Ovary (tissue), 10 donors: ENCODE measurements at places on chromosomes 6 and 20. TPM values are rescaled to one million over a fixed set of nuclear protein-coding genes. Genes with fewer than 3 reads are reported as not detected.

The GABRR1 gene
- not detected for total RNA-seq

The TGM3 gene
- total RNA-seq, result not detected

The ZNF334 gene
- total RNA-seq, result 15.1 TPM

The SNX3 gene
- total RNA-seq, result 180 TPM

The MARCKS gene
- 106 TPM for total RNA-seq

- H3K4me1 ChIP-seq, result no peaks in the 10 kb centered on the region
- DNase-seq, result no peak
- no peak overlapping the region for H3K4me3 ChIP-seq
- H3K36me3 ChIP-seq, result no peaks in the 10 kb centered on the region
Measured at GRCh38 chr6:4420160-4420865, 284.9 kb upstream of the ECI2 start.

DNA sequence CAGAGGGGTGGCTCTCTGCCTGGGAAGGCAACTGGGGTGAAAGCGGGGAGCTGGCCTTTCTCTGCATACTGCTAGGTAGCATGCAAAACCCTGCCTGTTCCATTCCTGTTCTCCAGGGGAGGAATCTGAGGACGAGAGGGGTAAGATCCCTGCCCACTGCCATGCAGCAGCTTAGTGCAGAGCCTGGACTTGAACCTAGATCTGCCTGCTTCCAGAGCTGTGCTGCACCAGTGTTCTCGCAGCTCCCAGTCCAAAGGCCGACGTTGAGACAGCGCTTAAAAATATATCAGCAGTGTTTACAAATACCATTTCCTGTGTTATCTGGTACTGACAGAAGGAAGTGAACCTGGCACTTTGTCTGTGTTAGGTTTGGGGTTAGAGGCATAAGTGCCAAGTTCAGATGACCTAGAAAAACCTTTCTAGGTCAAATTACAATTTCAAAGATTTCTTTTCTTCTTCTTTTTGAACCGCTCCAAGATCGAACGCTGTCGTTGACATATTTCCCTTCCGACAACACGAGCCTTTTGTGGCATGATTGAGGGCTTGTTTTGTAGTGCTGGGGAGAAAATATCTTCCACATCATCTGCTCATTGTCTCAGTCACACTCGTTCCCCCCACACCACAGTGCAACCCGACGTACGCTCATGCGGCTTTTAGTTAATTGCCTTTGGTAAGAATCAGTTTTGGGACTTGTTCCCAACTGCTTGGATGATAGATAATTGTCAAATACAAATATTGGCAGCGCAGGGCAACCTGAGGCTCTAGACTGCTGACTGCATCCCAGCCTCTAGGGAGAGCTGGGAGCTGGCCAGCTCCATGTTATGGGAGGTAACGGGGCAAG, 44.6 kb downstream of the TOX2 start:
- peaks cover 14% of the 10 kb centered on the region for H3K4me1 ChIP-seq
- H3K27me3 ChIP-seq, result no peaks in the 10 kb centered on the region
- no peak overlapping the region for H3K27ac ChIP-seq

DNA sequence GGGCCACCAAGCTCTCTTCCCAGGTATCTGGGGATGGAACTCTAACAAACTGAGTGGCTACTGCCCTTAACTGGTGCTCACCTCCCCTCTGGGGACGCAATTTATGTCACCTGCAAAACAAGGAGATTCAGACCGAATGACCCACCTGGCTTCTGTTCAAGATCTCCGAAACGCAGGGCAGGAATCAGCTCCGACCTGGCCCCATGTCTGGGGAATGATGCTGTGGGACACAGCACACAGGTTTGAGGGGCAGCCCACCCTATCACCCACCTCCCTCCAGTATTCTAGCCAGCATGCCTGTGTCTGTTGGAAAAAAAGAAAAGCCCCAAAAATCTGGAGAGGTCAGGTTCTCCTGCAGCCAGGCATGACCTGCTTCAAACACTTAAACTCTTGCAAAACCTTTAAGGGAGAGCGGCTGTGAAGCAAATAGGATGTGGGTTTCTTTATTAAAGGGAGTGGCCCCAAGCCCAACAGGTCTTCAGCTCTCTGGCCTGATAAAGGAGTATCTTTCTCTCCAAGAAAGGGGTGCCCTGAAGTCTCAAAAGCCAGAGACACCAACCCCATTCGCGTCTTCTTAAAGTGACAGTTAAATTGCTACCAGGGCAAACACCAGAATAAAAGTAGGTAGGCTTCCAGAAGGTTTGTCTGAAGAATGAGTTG, 6.4 kb downstream of the PREX1 start:
- no peak overlapping the region for H3K27ac ChIP-seq
- peaks cover 3% of the 10 kb centered on the region for H3K4me1 ChIP-seq
- H3K36me3 ChIP-seq, result no peaks in the 10 kb centered on the region
- no peak overlapping the region for H3K4me3 ChIP-seq

DNA sequence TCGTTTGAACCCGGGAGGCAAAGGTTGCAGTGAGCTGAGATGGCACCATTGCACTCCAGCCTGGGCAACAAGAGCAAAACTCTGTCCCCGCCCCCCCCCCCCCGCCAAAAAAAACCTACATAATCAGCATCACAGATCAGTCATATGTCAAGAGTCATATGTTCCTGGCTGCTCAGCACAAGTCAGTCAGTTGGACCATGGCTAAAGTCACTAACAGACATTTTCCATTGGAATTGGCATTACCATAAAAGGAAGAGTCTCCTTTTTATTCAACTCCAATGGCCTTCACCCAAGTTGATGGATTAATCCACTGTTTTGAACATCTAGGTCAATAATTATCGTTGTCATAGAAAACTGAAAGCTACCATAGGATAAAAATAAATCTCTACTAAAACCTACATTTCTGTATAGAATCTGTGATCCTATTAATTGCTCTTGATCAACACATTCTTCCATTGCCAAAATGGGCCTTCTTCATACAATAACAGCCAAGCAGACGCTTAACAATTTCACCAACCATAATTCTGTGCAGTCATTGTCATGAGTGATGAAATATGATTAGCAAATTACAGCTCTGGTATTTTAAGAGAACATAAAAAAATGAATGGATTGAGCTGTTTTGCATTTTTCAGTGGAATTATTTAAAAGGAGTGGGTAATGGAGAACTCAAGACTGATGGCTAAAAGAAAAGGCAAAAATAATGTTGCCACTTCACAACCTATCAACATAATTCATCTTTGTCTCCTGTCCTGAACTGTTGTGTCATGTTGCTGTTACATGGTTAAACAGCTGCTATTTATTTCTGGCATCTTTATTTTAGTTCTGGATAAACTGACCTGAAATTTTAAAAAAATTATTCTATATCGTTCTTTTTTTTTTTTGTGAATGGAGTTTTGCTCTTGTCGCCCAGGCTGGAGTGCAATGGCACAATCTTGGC, 555.5 kb upstream of the JARID2 start:
- no peak for DNase-seq
- no peaks in the 10 kb centered on the region for H3K4me1 ChIP-seq
- H3K36me3 ChIP-seq, result no peaks in the 10 kb centered on the region

DNA sequence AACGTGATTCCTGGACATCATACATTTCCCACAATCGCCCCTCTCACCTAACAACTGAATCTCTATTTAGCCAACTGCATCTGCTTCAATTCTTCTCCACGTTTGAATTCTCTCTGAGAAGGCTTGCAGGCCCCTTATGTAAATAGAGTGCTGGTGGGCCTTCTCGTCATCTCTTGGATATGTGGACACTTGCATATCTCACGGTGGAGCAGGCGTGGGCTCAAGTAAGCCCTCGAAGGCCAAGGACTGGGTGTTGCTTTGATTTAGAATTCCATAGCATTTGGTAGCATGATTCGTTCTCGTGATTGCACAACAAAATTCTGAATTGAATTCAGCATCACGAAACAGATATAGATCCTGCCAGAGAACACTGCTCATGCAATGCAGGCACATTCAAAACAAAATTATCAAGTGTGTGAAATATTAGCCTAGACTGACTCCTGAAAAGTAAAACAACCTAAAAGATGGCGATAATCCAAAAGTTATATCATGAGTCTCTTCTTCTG, 613.6 kb downstream of the TFAP2A start:
- H3K36me3 ChIP-seq, result no peaks in the 10 kb centered on the region
- no peak for DNase-seq
- no peak overlapping the region for H3K4me3 ChIP-seq

GRCh38 chr6:66687611-66688140, 980.6 kb upstream of the EYS start:
- no peaks in the 10 kb centered on the region for H3K36me3 ChIP-seq
- H3K4me3 ChIP-seq, result no peak overlapping the region
- H3K27me3 ChIP-seq, result no peaks in the 10 kb centered on the region

DNA sequence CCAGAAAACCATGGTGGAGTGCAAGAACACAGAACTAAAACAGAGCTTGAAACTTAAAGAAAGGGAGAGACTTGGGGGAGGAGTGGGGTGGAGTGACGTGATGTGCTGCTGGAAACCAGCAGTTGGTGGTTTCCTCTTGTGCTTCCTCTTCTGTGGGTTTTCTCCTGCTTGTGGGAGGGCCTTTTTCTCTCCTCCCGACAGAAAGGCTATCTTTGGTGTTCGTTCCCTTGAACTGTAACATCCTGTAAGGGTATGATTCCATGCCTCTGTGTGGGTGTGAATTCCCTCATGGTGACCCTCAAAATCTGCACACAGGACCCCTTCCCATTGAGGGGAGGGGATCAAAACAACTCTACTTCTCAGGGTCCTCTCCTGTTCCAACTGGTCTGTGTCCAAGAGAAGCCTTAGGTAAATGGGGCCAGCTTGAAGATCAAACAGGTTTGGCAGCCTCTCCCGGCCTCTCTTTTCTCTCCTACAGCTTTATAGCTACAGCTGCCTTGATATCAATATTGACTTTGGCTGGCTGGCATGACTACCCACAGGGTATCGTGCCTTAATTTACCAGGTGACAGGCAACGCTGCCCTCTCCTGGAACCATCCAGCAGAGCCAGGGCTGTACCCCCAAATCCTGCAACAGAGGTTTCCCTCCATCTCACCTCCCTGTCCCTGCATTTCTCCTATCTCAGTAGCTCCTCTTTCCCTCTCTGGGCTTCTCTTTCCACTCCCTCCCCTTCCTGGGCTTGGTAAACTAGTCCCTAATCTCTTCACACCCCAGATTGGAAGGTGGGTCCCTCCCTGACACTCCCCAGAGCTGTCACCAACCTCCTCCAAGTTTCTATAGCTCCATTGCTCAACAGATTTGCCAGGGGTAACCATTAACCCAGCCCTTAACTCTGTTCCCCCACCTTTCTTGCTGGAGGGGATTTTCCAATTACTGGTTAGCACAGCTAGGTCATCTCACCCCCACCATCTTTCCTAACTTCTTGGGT, 1.5 kb upstream of the MSH5 start:
- no peak overlapping the region for H3K27ac ChIP-seq
- H3K4me1 ChIP-seq, result peaks cover 12% of the 10 kb centered on the region
- H3K4me3 ChIP-seq, result no peak overlapping the region
- no peaks in the 10 kb centered on the region for H3K27me3 ChIP-seq
- H3K36me3 ChIP-seq, result no peaks in the 10 kb centered on the region

GRCh38 chr6:169341706-169342105, 88.1 kb upstream of the THBS2 start:
- H3K27ac ChIP-seq, result no peak overlapping the region
- no peak overlapping the region for H3K4me3 ChIP-seq
- DNase-seq, result no peak
- H3K27me3 ChIP-seq, result no peaks in the 10 kb centered on the region
- H3K36me3 ChIP-seq, result no peaks in the 10 kb centered on the region

DNA sequence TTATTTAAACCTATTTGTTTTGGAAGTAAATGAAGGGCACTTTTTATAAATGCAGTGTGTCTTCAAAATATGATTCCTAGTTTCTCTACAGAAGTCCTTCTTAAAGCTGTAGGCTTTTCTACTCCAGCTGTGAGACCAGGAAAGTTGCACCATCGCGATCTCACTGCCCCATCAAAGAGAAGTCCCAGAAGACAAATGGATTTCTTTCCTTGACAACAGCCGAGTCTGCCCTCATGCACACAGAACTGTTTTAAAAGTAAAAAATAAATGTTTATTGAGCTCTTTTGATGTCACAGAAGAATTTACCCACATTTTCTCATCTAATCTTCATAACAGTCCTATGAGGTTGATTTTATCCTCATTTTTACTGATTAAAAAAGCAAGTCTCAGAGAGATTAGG, 324.4 kb upstream of the NT5E start:
- H3K36me3 ChIP-seq, result no peaks in the 10 kb centered on the region
- DNase-seq, result no peak
- H3K27me3 ChIP-seq, result no peaks in the 10 kb centered on the region
- H3K4me3 ChIP-seq, result no peak overlapping the region

DNA sequence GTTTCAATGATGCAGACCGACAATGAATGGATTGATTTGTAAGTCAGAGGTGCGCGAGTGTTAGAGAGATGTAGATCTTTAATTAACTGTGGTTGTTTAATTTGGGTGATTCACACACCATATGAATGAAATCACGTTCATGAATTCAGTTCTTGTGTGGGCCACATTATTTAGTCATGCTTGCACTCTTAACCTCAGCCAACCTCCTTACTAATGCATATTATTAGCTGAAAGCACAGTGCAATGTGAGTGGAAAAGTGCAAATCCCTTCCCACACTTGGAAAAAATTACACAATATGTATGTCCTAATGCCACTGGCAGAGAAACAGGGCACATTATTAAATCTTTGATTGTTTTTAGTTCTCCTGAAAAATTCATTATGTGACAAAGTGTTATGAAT, 512.5 kb downstream of the BCKDHB start:
- no peaks in the 10 kb centered on the region for H3K27me3 ChIP-seq
- H3K4me1 ChIP-seq, result no peaks in the 10 kb centered on the region
- DNase-seq, result no peak
- no peak overlapping the region for H3K4me3 ChIP-seq
- H3K36me3 ChIP-seq, result no peaks in the 10 kb centered on the region

GRCh38 chr20:7305976-7306375, 538.5 kb downstream of the BMP2 start:
- no peak overlapping the region for H3K27ac ChIP-seq
- no peaks in the 10 kb centered on the region for H3K4me1 ChIP-seq
- no peak overlapping the region for H3K4me3 ChIP-seq
- H3K27me3 ChIP-seq, result no peaks in the 10 kb centered on the region

GRCh38 chr6:903761-904160, 210.8 kb upstream of the EXOC2 start:
- peaks cover 2% of the 10 kb centered on the region for H3K4me1 ChIP-seq
- no peaks in the 10 kb centered on the region for H3K27me3 ChIP-seq
- H3K4me3 ChIP-seq, result no peak overlapping the region
- H3K27ac ChIP-seq, result no peak overlapping the region
- no peaks in the 10 kb centered on the region for H3K36me3 ChIP-seq

DNA sequence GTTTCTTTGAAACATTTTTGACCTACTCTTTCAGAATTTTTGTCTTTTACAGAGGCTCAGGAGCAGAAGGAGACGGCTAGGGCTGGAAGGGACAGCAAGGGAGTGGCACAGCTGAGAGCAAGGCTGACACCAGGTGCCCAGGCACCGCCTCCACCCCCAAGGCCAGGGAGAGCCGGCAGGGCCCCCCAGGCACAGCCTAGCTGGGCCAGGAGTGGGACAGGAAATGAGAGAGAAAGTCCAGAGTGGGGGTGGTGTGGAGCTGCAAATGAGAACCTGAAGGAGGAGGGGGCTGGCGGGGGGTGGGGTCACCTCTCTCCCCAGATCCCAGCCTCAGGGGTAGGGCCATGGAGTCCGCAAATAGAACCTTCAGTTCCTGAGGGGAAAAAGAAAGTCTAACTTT, 236.7 kb downstream of the CDC5L start:
- no peak overlapping the region for H3K4me3 ChIP-seq
- H3K36me3 ChIP-seq, result no peaks in the 10 kb centered on the region
- H3K27me3 ChIP-seq, result no peaks in the 10 kb centered on the region
- no peak for DNase-seq

GRCh38 chr20:49653925-49654434, 59.7 kb downstream of the B4GALT5 start:
- DNase-seq, result no peak
- H3K4me1 ChIP-seq, result peaks cover 4% of the 10 kb centered on the region
- no peak overlapping the region for H3K4me3 ChIP-seq
- no peaks in the 10 kb centered on the region for H3K27me3 ChIP-seq
